HCEC 1CT (cell line): ENCODE measurements at places on chromosomes 13 and 19.
A peak's percentile ranks its signal among the peaks of the same experiment; 100 is the strongest.

DNA sequence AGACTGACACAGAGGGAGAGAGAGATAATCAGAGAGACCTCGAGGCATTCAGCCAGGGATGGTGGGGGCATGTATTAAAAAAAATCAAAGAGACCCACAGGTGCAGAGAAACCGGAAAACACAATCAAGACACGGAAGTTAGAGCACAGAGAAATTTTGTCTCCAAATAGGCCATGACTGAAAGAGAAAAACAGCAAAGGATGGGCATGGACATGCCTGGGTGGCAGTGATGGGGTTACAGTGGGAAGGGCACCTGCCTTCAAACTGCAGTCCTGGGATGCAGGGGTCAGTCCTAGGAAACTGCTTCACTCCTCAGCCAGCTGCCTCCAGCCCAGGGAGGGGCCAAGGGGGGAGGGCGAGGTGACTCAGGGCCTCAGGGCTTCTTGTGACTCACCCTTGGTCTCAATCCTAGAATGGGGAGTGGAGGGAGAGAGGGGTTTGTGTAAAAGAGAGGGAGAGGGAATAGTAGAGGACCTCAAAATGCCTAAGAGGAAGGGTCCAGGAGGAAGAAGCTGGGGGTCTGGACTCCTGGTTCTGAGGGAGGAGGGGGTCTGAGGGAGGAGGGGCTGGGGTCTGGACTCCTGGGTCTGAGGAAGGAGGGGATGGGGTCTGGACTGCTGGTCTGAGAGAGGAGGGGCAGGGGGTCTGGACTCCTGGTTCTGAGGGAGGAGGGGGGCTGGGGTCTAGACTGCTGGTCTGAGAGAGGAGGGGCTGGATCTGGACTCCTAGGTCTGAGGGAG, 3.6 kb upstream of the KCNN4 start:
- peak; percentile 81 for DNase-seq

- DNase-seq = no peak
These were observed 74.6 kb downstream of the B3GLCT start for GRCh38 chr13:31274390-31274789.

- DNase-seq = peak; percentile 12
These were observed 32.3 kb downstream of the COL4A1 start for GRCh38 chr13:110274687-110275086.

DNA sequence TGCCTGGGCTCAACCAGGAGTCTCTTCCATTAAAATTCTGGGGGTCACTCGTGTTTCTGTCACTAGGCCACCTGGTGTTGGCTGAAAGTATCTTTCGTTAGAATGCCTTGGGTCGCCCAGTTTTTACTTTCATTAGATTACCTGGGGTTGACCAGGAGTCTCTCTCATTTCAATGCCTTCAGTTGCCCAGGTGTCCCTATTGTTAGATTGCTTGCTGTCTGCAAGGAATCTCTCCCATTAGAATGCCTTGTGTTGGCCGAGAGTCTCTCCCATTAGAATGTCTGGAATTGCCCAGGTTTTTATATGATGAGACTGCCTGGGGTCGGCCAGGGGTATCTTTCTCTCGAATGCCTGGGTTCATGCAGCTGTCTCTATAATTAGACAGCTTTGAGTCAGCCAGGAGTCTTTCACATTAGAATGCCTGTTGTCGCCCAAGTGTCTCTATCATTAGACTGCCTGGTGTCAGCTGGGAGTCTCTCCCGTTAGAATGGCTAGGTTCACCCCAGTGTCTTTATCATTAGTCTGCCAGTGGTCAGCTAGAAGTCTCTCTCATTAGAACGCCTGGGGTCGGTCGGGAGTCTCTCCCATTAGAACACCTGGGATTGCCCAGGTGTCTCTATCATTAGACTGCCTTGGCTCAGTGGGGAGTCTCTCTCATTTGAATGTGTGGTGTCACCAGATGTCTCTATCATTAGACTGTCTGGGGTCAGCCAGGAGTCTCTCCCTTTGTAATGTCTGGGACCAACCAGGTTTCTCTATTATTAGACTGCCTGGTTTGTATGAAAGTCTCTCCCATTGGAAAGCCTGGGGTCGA, 1446.8 kb downstream of the UQCRFS1 start:
- no peak for DNase-seq

DNA sequence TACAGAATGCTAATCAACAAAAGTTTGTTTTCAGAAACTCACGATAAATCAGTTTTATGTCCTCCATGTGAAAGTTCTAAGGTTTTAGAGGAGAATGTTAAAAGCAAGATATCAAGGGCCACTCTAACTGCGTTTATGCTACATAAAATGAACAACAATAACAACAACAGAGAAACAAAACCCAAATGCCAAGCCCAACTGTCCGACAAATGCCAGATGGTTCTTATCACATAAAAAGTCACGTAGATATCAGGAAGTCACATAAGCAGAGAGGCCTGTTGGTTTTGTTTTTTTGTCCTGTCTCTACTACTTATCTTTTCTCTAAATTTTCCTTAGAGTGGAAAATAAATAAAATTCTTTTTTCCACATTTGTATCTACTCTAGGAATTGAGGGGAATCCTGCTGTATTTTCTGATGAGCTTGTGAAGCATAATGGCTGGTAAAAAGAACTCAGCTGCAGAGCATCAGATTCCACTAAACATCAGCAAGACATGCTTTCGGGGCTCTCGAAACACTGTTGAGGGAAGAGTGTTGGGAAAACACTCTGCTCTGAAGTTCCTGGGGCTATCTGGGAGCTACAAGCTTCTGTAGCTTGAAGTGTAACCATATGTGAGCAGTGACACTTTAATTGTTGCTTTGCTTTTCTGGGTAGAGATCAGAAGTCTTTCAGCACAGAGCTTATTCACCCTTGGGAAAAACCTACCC, 110.1 kb downstream of the SLAIN1 start:
- DNase-seq = no peak

- DNase-seq = no peak
These were observed 117.8 kb downstream of the IRS2 start for GRCh38 chr13:109668433-109669233.

DNA sequence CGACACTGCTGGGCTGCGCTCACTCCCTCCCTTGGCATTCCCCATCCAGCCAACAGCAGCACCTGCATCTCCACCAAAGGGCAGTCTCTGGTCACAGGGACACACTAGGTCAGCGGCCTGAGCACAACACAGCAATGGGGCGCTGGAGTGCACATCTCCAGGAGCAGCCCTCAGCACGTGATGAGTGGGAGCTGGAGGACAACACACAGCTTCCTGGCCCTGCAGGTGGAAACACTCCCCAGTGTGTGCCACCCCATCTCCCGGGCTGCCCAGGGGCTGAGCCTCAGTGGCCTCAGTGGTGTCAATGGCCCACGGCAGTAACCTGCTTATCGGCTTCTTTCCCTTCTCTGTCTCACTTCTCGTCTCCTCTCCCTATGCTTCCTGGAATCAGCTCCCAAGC, 96.8 kb upstream of the VSTM2B start:
- no peak for DNase-seq

DNA sequence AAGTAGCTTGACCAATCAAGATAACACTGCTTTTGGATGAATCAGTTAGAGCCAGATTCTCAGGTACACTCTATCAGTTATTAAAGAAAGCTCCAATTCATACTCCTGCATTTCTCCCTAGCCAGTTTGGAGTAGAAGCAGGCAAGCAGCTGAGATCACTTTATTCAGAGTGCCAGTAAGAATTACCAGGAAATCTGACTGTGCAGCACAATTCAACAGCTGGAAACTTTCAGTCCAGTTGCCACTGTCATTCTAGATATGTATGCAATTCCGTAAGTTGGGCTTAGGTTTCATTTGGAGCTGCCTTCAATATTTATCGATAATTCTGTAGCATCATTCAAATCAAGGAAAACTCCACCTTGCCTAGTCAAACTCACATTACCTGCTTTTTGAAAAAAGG, 2625.6 kb upstream of the PCDH20 start:
- no peak for DNase-seq

DNA sequence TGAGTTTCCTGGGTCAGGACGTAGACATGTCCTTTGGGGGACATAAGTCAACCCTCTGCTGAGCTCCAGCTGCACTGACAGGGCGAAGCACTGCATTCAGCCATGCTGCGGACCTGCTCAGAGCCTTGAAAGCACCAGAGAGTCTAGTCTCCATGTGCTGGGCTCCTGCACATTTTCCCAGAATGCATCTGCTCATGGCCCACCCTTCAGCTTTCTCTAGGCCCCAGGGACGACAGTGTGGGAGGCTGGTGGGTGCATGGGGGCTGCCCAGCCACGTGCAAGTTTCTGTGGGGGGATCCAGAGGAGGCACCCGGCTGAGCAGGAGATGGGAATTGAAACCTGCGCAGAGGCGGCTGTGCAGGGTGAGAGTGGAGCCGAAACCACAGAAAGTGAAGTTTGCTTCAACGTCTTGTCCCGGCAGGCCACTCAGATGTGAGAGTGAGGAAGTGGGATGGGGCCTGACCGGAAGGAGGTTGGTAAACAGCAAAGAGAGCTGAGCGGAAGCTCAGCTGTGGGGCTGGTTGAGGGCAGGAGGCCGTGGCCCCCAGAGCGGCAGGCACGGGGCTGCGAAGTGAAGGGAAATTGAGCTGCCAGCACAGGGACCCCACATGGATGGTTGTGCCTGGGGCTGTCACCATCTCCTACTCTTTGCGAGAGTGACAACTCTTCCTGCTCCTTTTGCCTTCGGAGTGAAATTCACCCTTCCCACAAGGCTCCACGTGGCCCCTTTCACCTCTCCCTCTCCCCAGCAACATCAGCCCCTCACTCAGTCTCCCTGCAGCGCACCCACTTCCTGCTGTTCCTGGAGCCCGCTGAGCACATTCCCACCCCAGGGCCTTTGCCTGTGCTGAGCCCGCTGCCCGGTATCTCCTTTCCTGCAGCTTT, 11.8 kb downstream of the PGLS start:
- DNase-seq = no peak

- DNase-seq = no peak
These were observed 30.8 kb downstream of the PIN1 start for GRCh38 chr19:9865732-9866501.

DNA sequence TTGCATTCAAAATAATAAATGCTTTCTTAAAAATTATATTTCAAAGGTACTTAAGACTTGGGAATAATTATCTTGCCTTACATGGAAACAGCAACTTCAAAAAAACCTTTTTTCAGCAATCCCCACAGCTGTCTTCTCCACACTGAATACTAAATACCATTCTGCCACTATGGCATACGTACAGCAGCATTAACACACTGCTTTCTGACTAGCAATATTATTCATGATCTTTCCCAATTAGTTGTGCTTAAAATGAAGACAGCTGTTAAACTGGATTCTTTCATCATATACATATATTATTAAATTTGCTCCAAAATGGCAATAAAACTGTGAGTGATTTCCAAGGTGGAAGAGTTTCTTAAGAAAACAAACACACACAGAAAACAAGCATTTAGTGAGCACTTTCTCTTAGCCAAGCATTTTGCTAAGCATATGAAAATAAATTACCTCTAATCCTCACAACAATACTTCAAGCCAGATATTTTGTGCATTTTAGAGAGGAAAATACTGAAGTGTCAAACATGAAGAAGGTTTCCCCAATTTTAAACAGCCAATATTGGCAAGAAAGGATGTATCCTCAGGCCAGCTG, 609.5 kb downstream of the SLITRK1 start:
- DNase-seq = no peak

DNA sequence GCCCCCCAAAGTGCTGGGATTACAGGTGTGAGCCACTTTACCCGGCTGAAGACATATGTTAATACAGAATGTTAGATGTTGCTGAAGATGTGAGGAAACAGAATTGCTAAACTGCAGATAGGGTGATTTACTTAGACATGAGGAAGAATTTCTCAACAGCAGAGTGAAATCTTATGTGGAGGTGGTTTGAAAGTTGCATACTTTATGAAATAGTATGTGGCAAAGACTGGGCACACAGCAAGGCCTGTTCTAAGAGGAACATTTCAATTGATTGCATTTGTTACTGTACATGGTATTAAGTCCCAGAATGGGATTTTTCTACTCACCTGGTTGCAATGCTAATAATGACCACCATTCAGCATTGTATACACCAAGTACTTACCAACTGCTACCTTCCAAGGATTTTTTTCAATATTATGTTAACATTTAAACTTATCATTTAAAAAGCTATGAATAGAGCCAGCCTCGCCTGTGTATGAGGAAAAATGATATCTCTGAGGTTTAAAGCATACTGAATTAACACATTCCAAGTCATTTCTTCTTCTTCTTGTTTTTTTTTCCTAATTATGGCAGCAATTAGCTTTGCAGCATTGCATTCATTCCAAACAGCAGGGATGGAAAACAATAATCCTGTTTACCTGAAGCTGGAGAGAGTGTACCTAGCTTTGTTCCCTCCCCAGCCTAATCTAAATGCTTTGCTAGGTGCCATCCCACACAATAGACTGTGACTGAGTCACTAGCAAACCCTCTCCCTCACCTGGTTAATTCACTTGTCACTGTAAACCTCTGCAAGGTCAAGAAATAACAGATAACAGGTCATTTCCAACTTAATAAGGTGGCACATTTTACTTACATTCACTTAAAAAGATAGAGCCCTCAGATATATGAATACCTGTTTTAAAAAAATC, 19.4 kb upstream of the KLF5 start:
- no peak for DNase-seq

- no peak for DNase-seq
These were observed 1977.5 kb upstream of the PCDH20 start for GRCh38 chr13:63393112-63393511.

- no peak for DNase-seq
These were observed 26.9 kb downstream of the SLITRK6 start for GRCh38 chr13:85772367-85772766.

DNA sequence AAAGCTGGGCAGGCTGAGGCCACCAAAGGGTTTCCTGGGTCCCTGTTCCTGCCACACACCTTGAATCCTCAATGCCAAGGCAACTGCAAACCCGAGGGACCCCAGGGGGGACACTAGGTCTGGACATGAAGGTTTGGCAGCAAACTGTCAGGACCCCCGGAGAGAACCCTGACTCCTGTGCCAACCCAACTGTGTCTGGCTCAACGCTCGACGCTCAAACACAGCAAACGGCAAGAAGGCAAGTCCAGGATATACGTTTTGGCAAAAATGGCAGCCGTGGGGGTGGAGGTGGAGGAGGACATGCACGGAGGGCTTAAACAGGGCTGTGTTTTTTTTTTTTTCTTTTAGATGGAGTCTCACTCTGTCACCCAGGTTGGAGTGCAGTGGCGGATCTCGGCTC, 73.0 kb downstream of the GADD45B start:
- DNase-seq = no peak

DNA sequence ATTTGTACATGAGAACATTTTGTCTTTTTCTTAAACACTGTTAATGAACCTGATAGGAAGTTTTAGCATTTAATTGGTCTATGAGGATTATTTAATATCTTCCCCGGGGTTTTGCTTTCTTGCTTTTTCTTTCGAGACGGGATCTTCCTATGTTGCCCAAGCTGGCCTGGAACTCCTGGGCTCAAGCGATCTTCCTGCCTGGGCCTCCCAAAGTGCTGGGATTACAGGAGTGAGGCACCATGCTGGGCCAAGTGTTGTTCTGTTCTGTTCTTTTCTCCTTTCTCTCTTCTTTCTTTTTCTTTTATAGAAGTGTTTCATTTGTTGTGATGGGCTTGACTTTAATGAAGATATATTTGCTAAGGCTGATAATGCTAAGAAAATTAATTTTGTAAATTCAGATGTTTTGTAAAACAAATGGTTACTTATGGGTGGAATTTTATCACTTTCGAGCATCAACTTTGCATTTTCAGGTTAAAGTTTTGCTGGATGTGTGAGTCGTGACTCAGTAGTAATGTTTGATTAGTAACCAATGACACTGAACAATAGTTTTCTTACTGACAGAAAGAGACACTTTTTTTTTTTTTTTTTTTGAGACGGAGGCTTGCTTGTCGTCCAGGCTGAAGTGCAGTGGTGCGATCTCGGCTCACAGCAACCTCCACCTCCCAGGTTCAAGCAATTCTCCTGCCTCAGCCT, 2.2 kb downstream of the PAN3 start:
- DNase-seq = no peak
